ENCODE measurements at places on chromosomes 11 and 22.
A peak's percentile ranks its signal among the peaks of the same experiment; 100 is the strongest.

- DNase-seq: no peak
These were observed 780 bp upstream of the SLC15A3 start for GRCh38 chr11:60952742-60953170.

- DNase-seq: no peak
These were observed at the start of gene CCDC116 for GRCh38 chr22:21632237-21632895. TSS of gene CCDC116 (plus strand) at chr22:21632760. CDS start at chr22:21633182, 422 bp downstream.

GRCh38 chr11:71248251-71248570, 4.2 kb downstream of the SHANK2 start:
- DNase-seq: no peak

- peak; percentile 17 for DNase-seq
These were observed 305.8 kb upstream of the NCAM1 start for GRCh38 chr11:112655371-112655770.

GRCh38 chr22:47591016-47591415, 828.6 kb downstream of the TBC1D22A start:
- no peak for DNase-seq

All from smooth muscle cell of the brain vasculature (primary cell).